ENCODE measurements at places on chromosomes 2 and 18.

DNA sequence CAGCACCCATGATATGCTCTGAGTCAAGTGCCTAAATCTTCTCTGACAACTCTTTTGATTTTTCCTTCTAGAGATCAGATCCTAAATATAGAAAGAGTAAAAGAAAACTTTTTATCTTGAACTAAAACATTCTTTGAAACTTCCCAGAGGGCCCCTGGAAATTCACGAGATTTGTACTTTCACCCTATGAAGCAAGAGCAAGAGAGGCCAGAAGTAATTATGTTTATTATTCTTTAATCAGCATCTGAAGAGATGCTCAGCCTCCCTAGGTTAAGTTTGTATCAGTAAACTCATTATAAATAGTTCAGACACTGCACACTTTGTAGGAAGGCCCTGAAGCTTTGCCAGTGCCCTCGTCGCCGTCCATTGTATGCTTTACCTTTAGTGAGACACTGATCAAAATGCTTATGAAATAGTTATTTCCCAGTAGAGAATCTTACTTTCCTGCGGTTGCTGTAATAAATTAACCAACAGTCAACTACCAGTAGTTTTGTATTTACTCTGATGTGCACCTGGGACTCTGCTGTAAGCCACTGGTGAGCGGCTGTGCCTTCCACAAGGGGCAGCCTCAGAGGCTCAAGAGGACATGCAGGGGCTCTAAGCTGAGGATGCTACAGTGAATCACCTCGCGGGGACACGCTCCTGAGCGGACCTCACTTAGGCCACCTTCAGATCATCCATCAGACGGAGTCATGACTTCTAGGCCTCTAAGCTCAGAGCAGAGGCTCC lies 71.9 kb downstream of the BIN1 start:
- no peaks in the 10 kb centered on the region for H3K36me3 ChIP-seq
- H3K27ac ChIP-seq: no peak overlapping the region
- DNase-seq: no peak
- H3K4me1 ChIP-seq: no peaks in the 10 kb centered on the region
- no peak overlapping the region for H3K4me3 ChIP-seq
- H3K27me3 ChIP-seq: no peaks in the 10 kb centered on the region

GRCh38 chr2:85920810-85921545 lies 32.2 kb upstream of the ST3GAL5 start:
- no peak overlapping the region for H3K27ac ChIP-seq
- no peak for DNase-seq
- H3K36me3 ChIP-seq: no peaks in the 10 kb centered on the region
- H3K4me3 ChIP-seq: no peak overlapping the region
- H3K27me3 ChIP-seq: no peaks in the 10 kb centered on the region
- H3K4me1 ChIP-seq: no peaks in the 10 kb centered on the region

GRCh38 chr18:58937071-58937886 lies 72.6 kb downstream of the ZNF532 start:
- no peaks in the 10 kb centered on the region for H3K27me3 ChIP-seq
- no peaks in the 10 kb centered on the region for H3K4me1 ChIP-seq
- no peak for DNase-seq
- no peak overlapping the region for H3K27ac ChIP-seq

- H3K27ac ChIP-seq: no peak overlapping the region
- DNase-seq: no peak
- no peaks in the 10 kb centered on the region for H3K27me3 ChIP-seq
- H3K4me3 ChIP-seq: no peak overlapping the region
- no peaks in the 10 kb centered on the region for H3K36me3 ChIP-seq
- no peaks in the 10 kb centered on the region for H3K4me1 ChIP-seq
Measured at GRCh38 chr2:157508676-157509075, 64.8 kb upstream of the CYTIP start.

DNA sequence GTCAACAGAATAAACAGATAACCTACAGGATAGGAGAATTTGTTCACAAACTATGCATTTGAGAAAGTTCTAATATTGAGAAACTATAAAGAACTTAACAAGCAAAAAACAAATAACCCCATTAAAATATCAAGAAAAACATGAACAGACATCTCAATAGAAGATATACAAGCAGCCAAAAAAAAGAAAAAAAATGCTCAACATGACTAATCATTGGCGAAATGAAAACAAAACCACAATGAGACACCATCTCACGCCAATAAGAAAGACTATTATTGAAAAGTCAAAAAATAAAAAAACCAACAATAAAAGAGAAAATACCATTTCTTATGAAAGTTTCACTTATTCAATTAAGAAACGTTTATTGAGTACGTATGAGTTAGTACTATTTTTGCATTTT lies 800.5 kb downstream of the CBLN2 start:
- no peak overlapping the region for H3K4me3 ChIP-seq
- H3K27me3 ChIP-seq: no peaks in the 10 kb centered on the region
- H3K4me1 ChIP-seq: no peaks in the 10 kb centered on the region
- DNase-seq: no peak

DNA sequence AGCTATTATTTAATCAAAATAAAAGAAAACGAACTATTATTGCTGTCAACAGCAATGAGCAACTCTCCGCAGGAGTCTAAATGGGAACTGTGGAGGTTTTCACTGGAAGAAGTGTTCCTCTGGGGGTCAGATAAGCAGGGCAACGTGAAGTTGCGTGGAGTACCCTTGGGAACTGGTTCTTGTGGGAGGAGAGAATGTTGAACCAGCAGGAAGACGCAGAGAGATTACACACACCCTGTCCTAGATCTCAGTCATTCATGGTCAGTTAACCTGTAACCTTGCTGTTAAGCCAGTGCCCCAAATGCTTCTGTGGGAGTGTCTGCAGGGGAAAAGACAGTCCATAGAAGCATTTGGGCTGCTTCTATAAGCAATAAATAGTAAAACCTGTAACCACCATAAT lies 20.4 kb upstream of the CABLES1 start:
- H3K4me1 ChIP-seq: peaks cover 16% of the 10 kb centered on the region
- H3K27me3 ChIP-seq: no peaks in the 10 kb centered on the region
- no peak overlapping the region for H3K27ac ChIP-seq
- DNase-seq: no peak
- H3K4me3 ChIP-seq: no peak overlapping the region

- H3K4me3 ChIP-seq: no peak overlapping the region
- H3K27me3 ChIP-seq: no peaks in the 10 kb centered on the region
- DNase-seq: no peak
- no peaks in the 10 kb centered on the region for H3K4me1 ChIP-seq
- no peaks in the 10 kb centered on the region for H3K36me3 ChIP-seq
- H3K27ac ChIP-seq: no peak overlapping the region
Measured at GRCh38 chr2:178269438-178270224, 75.3 kb downstream of the OSBPL6 start.

DNA sequence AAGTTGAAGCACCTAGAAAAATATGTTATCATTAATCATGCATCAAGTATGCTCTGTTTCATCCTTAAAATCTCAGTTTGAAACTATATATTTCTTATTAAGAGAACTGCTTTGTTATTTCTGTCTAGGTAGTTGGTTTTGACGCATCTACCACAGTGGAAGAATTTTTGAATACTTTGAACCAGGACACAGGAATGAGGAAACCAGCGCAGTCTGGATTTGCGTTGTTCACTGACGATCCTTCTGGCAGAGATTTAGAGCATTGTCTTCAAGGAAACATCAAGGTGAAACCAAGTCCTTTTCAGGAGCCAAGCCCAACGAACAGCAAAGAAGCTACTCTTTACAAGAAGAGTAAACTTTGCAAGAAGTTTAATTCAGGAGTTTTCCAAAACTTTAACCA lies 30.1 kb upstream of the DYNC2LI1 start:
- H3K4me1 ChIP-seq: no peaks in the 10 kb centered on the region
- no peak overlapping the region for H3K4me3 ChIP-seq
- no peak overlapping the region for H3K27ac ChIP-seq

DNA sequence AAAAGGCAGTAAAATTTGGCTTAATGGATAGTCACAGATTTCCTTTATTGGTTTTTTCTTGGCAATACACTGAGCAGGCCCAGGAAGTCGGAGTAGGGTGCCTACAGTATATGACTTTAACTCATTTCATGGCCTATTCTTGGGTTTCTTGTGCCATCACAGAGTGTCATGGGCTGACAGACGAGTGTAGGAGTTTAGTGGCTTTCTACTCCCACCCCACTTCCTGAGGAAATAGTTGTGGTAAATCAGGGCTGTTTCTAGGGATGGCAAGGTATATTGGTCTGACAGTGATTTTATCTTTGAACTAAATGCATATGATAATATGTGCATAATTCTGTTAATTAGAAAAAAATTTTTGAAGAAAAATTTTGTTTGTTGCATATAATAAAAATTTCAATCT lies 100.1 kb downstream of the PLCL1 start:
- no peak for DNase-seq
- no peak overlapping the region for H3K27ac ChIP-seq
- no peak overlapping the region for H3K4me3 ChIP-seq
- H3K36me3 ChIP-seq: no peaks in the 10 kb centered on the region
- peaks cover 8% of the 10 kb centered on the region for H3K4me1 ChIP-seq

DNA sequence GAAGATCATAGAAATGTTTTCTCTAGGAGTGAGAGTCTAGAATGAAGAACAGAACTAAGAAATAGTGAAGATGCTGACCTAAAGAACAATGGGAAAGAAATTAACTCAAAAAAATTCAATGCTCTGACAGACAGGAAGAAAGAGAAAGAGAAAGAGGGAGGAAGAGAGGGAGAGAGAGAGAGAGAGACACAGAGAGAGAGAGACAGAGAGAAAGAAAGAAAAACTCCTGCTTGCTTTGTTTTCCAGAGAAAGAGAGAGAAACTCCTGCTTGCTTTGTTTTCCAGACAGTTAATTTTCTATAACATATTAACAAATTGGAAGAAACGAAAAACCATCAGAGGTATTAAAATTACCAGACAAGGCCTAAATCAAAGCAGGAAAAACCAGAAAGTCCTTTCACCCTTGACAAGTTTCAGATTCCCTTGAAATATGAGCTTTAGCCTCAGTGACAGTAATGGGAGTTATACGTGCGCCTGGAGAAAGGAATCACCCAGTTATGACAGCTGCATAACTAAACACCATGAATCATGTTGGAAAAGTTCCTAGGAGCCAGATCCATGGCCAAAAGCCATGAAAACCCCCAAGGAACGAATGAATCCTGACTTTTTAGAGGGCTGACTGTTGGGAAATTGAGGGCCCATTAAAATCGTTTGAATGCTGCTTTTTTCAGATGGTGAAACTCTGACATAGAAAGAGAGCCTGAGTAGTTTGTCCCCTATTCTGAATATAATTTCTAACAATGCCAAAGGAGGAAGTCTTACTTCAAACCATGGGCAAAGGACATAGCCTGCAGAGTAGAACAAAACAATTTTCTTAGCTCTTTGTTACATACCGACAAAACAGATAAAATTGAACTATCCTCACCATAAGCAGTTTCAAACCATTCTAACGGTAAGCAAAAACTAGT lies 228.6 kb upstream of the CHST9 start:
- H3K27me3 ChIP-seq: no peaks in the 10 kb centered on the region
- DNase-seq: no peak
- H3K4me3 ChIP-seq: no peak overlapping the region
- H3K36me3 ChIP-seq: no peaks in the 10 kb centered on the region
- no peak overlapping the region for H3K27ac ChIP-seq

All from CD8-positive, alpha-beta memory T cell (primary cell).